Activated T-helper 1 cell treated with Interleukin-2 at 50 U/mL for 16 hours (primary cell): ENCODE measurements at places on chromosomes 13 and 19.

DNA sequence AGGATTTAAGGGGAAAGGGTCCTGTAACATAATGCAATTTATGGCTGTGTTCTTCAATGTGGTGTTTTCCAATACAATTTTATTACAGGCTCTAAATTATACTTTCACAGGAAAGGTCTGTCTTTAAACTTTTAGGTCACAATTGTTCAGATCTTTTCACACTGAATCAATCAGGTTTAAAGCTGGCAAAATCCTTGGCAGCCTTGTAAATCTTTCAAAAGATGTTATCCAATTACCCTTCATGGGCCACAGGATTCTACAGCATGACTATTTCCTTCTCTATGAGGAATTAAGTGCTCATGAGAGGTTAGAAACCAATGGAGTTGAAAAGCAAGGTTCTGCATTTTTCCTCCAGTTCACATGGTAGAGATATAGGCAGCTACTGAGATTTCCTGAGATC, 211.5 kb upstream of the MIR17HG start:
- no peak for DNase-seq

GRCh38 chr13:27251166-27252091, at the start of gene RPL21:
RPL21 (plus strand) TSS chr13:27251558; CDS start chr13:27253777, 2,219 bp downstream.
- peak; percentile 79 for DNase-seq

- DNase-seq: peak; percentile 3
These were observed at the start of gene FRY for GRCh38 chr13:32031025-32031814. FRY (plus strand) TSS chr13:32031774; CDS start chr13:32031796, 22 bp downstream.

DNA sequence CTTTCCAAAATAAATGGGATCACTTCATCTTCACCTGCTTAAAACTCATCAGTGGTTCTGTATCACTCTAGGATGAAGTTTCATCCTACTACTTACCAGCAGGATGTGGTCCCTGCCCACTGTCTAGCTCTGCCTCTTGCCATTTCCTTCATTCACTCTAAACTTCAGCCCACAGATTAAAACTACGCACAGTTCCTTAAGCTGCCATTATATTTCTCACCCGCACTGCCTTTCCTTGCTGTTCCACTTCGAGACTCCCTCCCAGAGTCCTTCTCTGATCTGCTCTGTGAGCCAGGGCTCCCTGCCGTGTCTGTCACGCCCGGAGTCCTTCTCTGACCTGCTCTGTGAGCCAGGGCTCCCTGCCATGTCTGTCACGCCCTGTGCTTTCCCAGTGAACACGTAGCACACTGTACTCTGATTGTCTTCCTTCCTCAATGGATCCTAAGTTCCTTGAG, 52.0 kb upstream of the NPAS1 start:
- no peak for DNase-seq

DNA sequence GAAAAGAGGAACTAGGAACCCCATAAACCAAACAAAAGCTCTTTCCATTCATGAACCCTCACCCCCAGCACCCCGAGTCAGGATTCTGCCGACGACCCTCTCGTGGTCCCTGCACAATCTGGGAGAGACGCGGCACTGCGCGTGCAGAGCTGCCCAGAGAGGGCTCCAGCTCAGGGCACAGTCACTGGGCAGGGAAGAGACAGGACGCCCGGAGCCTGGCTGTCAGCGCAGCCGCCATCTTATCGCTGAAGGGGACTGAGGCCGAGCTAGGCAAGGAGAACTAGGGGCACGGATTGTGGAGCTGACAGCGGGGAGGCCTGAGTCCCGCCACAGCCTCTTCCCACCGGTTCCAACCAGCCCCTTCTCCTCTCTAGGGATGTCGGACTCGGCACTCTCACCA, 349 bp downstream of the ZNF98 start:
- no peak for DNase-seq

DNA sequence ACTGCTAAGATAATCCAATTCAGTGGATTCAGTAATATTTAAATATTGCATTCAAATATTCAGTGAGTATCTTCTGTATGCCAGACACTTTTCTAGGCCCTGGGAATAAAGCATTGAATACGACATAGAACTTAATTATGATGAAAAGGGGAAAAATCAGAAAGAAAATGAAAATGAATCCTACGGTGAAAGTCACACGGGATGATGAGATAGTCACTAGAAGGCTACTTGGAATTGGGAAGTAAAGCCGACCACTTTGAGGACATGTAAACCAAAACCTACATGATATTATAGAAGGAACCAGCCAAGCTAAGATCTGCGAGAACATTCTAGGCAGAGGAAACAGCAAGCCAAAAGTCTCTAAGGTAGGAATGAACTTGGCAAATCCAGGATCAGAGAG, 10.1 kb downstream of the DPY19L3 start:
- no peak for DNase-seq

GRCh38 chr19:10831987-10832938, 3.7 kb downstream of the TMED1 start:
- no peak for DNase-seq

DNA sequence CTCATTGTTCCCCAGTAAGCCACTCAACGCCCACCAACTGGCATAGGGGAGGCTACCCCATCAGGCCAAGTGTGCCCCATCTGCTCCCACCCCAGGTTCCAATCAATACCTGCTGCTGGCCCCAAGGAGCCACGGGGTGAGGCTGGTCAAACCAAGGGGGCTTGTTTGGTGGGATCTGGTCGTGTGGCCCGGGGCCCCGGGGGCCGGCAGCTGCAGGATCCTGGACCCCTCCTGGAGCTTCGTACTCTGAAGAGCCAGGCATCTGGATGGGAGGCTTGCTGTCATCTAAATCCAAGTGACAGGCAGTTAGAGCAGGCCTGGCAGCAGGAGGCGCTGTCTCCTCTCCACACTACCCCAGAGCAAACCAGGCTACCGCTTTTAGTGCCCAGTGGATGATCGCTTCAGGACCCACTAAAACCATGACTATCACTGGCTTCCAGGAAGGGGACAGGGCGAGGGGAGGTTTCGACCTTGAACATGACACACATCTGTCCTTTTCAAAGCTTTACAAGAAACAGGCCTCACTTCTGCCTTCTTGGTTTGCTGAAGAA, 14.2 kb downstream of the CHERP start:
- no peak for DNase-seq

- no peak for DNase-seq
These were observed 15.9 kb downstream of the EPN1 start for GRCh38 chr19:55690769-55691545.

DNA sequence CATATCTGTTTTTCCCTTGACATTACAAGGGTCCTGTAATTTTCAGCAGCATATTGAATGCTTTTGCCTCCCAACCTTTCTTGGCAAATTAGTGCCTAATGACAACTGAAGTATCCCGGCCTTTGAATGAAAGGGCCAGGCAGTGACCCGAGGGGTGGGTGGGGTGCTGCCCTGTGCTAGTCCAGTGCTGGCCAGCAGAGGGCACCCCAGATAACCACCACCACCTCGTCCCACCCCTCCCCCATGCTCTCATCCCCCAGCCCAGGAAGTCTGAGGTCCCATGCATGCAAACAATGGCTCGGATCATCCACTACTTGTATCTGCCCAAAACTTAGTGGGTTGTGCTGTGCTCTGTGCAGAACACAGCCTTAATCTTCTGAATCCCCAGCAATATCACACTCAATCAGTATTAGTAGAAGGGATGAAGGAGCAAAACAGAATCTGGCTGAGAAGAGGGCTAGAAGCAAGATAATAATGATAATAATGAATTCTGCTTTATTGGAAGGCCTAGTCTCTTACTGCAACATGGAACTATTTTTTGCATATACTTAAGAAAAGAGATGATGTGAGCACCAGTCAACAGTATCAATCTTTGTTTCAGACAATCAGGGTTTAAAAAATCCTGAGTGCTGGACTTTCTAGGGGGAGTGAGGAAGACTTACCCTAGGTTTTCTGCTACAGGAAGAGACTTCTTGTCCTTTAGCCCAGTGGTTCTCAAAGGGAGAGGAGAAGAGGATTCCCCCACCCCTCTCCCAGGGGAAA, 3.8 kb downstream of the ATP12A start:
- DNase-seq: peak; percentile 33

- DNase-seq: no peak
These were observed 182.1 kb downstream of the PCDH17 start for GRCh38 chr13:57813651-57814050.

GRCh38 chr19:33376941-33377557, 3.5 kb downstream of the CEBPG start:
- DNase-seq: no peak

DNA sequence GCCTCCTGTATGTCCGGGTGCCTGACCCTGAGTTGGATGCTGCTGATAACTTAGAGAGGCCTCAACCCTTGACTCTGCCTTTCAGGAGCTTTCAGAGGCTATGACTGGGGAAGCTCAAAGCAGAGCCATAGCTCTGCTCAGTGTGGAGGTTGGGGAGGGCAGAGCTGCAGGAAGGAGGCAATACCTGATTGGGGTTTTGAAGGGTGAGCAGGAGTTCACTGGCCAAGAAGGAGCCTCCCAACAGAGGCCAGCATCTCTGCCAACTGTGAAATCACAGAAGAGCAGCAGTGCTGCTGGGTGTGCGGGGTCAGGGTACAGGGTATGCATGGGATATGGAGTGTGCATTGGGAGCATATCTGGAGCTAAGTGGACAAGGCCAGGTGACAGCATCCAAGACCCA, 21.6 kb downstream of the TMEM38A start:
- DNase-seq: no peak

DNA sequence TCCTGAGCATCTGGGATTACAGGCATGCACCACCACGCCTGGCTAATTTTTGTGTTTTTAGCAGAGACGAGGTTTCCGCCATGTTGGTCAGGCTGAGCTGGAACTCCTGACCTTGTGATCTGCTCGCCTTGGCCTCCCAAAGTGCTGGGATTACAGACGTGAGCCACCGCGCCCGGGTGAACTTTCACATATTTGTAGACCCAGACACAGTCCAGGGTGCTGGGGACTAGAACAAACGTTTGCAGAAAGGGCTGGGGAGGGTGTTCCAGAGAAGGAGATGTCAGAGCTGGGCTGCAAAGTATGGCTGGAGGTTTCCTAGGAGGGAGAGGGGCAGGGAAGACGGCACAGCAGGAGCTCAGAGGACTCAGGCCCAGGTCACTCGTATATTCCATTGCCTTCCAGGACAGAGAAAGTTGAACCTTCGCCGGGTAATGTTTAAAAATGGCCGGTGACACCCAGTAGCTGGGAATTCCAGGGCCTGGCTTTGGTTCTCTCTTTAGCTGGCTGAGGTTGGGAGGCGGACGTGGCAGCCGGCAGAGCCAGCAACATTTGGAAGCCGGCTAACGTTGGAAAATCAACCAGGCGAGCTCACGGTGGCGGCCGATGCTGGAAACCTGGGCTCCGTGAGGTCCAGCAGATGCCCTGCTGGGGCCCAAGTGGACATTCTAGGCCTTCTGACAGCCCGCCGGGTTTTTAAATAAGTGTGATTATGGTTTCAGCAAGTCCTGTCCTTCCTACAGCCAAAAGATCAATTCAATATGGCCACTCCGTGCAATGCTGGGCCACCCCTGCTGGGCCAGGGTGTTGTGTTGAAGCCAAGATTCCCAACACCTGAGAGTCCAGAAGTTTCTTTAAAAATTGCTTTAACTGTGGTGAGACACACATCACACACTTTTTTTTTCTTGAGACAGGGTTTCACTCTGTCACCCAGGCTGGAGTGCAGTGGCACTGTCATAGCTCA, 41.5 kb downstream of the NFIC start:
- no peak for DNase-seq

GRCh38 chr19:50322931-50323781, 6.0 kb downstream of the KCNC3 start:
- no peak for DNase-seq

DNA sequence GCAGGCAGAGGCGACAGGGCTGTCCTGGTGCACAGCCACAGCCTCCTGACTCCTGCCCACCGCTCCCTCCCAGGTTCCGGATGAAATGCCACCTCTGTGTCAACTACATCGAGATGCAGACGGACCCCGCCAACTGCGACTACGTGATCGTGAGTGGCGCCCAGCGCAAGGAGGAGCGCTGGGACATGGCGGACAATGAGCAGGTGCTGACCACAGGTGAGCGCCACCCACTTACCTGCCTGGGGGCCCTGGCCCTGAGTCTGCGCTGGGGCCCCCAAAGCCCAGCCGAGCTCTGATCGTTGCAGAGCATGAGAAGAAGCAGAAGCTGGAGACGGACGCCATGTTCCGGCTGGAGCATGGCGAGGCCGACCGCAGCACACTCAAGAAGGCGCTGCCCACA, 5.5 kb upstream of the MRI1 start:
- no peak for DNase-seq

- DNase-seq: no peak
These were observed 137.3 kb upstream of the FNDC3A start for GRCh38 chr13:48838193-48838973.

DNA sequence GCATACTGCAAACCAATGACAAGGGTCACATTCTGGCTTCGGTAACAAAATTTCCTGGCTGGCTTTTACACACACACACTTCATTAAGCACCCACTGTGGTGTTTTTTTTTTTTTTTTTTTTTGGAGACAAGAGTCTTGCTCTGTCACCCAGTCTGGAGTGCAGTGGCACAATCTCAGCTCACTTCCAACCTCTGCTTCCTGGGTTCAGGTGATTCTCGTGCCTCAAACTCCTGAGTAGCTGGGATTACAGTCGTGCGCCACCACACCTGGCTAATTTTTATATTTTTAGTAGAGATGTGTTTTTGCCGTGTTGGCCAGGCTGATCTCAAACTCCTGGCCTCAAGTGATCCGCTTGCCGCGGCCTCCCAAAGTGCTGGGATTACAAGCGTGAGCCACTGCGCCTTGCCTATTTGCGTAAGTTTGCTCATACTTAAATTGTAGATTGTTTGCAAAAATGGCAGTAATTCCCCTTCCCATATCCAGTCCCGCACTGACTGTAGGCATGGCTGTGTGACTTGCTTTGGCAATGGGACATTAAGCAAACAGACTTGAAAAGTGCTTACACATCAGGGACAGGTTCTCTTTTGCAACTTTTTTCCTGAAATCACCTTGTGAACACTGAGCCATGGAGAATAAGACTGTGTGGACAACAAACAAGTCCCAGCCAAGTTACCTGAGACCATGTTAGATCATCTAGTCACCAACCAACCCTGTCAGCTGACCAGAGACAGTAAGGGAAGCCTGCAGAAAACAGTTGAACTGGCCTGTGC, 42.1 kb upstream of the EBPL start:
- DNase-seq: no peak

GRCh38 chr19:38701455-38702063, 42.7 kb downstream of the CAPN12 start:
- no peak for DNase-seq

DNA sequence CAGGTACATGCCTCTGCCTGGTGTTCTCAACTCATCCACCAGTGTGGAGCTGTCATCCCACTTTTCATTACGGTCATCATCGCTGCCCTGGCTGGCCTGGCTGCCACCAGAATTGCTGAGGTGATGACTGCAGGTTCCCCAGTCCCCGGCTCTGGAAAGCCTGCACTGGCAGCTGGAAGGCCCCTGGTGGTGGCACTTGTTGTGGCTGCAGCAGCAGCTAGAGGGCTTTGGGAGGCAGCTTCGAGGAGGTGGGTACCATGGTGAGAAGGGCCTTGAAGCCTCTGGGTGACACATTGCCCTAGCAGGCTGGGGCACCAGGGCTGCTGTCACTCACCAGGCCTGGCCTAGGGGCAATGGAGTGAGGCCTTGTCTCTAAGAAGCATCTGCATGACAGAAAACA, 25.3 kb upstream of the ZNF14 start:
- DNase-seq: no peak
